Stimulated activated CD4-positive, alpha-beta T cell treated with anti-CD3 and anti-CD28 coated beads, Interleukin-1b, Interleukin-23, amount 100 ng/mL, for 48 hours (primary cell): ENCODE measurements at places on chromosomes 3 and 15.
A peak's percentile ranks its signal among the peaks of the same experiment; 100 is the strongest.

GRCh38 chr3:188559072-188559429 is 405.1 kb downstream of the LPP start:
- DNase-seq, result no peak

GRCh38 chr15:41940441-41940857 is 31.9 kb downstream of the EHD4 start:
- DNase-seq, result peak; percentile 78

- peak; percentile 10 for DNase-seq
Measured at GRCh38 chr15:73127302-73127936, 75.2 kb downstream of the NEO1 start.

DNA sequence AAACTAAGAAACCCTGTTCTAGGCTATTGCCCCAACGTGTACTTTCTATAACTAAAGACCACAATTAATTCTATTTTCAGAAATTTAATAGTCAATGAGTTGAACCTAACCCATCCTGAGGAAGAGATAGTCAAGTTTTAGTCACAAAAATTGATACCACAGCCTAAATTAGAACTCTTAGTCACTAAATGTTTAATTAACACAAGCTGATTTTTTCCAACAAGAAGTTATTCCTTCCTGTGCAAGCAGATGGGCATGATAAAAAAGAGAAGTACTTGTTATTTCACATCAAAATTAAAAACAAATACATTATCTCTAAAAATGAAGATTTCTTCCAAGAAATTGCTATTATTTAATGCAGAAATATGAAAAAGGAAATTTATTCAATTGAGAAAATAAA is 38.4 kb upstream of the TERB2 start:
- DNase-seq, result no peak

DNA sequence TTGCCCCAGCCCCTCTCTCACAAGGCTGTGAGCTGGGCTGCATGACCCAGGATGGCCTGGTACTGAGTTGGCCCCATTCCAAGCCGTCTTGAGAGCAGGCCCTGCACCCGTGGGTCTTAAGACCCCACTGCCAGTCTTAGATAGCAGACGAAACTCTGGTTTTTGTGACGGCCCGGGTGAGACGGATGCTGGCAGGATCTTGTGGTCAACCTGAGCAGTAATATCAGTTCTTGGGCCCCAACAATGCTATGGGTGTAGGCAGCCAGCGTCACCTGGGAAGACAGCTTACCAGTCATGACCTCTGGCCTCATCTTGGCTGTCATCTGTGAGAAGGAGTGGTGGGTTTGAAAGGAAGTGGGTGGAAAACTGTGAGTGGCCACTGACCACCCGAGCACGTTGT is 305.8 kb downstream of the ARRDC4 start:
- no peak for DNase-seq

DNA sequence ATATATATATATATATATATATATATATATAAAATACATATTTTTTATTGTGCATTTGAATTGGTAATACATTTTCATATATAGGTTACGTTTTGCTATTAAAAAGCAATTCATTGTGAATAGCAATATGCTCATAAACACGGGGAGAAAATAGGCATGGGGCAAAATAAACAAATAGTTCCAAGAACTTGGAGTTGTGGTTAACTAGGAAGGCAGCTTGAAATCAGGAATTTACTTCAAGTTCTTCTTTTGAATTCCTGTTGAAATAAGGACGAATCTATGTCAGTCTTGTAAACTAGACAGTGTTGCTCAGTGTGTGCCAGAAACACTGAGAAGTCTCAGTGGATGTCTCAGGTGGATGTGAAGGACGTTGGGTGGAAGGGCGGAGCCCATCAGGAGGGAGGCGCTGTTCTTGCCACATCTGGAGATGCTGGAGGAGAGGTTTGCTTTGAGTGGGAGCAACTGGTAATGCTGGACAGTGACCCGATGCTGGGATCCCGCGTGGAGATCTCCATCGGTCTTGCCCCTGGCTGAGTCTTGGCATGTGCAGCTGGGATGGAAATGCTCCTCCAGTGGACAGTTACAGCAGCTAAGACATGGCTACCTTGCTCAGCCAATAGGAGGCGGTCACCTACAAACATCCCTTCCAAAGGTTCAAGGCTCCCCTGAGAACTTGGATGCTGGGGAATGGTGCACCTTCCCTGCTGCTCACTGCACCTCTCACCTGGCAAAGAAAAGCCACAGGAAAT is 2.5 kb downstream of the IL16 start:
- no peak for DNase-seq

GRCh38 chr3:179702271-179702947 is 49.6 kb downstream of the USP13 start:
- DNase-seq, result no peak

GRCh38 chr3:34387826-34388564 is 589.6 kb downstream of the PDCD6IP start:
- DNase-seq, result no peak

- DNase-seq, result no peak
Measured at GRCh38 chr3:195129072-195129643, 141.8 kb downstream of the XXYLT1 start.

- DNase-seq, result no peak
Measured at GRCh38 chr3:150149651-150150051, 179.0 kb upstream of the PFN2 start.

DNA sequence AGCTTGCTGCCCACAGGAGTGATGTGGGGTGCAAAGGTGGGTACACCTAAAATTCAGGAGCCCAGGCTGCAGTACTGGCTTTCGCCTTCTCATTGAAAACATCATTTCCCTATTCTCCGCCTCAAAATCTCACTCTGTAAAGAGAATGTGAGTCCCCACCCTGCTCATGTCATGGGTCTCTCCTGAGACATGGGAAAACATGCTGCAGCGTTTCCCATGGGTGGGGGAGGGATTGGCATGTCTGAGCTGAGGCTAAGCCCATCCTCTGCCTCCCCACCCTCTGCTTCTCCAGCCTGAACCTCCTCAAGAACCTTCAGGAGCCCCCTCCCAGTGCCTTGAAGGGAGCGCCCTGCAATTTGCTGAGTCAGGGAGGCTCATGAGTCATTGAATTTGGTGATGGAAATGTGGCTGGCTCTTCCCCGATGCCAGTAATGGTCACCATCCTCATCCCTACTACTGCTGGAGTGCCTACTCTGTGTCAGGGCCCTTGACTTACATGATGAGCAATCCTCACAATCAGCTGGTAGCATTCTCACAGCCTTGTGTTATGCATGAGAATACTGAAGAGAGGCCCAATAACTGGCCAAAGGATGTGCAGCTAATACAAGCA is 28.8 kb downstream of the WNT5A start:
- DNase-seq, result no peak

DNA sequence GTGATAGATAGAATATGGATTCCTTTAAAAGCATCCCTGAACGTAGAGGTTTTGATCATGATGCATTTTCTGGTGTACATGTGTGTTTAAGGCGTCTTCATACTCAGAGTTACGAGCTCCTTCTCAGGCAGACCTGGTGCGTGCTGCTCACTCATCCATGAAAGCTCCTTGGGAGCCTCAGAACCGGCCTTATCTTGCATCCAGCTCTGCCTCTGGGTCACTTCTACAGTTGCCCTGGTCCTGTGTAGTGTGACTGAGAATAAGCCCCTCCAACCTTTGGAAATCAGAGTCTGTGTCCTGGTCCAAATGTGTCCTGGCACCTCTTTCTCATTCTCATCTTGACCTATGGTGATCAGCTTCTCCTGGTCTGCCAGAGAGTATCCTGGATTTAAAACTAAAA is 17.3 kb upstream of the RARRES1 start:
- no peak for DNase-seq

GRCh38 chr15:74375303-74375693 is 7.9 kb upstream of the CYP11A1 start:
- peak; percentile 85 for DNase-seq

GRCh38 chr3:176293276-176293675 is 904.0 kb downstream of the TBL1XR1 start:
- DNase-seq, result no peak

DNA sequence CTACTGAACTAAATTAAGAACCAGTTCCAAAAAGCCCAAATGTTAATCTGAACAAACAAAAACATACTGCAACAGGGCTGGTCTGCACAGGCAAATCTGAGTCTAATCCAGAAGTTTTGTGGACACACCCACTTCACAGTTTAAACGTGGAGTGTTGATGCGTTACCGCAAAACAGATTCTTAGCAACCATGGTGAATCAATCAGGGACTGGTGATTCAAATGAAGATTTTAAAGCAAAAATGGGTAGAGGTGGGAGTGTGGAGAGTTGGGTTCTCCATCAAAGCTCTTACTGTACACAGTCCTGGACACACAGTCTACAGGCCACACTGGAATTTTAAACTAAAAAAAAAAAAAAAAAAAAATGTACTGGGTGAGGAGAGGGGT is 5.2 kb downstream of the ANXA2 start:
- peak; percentile 62 for DNase-seq

DNA sequence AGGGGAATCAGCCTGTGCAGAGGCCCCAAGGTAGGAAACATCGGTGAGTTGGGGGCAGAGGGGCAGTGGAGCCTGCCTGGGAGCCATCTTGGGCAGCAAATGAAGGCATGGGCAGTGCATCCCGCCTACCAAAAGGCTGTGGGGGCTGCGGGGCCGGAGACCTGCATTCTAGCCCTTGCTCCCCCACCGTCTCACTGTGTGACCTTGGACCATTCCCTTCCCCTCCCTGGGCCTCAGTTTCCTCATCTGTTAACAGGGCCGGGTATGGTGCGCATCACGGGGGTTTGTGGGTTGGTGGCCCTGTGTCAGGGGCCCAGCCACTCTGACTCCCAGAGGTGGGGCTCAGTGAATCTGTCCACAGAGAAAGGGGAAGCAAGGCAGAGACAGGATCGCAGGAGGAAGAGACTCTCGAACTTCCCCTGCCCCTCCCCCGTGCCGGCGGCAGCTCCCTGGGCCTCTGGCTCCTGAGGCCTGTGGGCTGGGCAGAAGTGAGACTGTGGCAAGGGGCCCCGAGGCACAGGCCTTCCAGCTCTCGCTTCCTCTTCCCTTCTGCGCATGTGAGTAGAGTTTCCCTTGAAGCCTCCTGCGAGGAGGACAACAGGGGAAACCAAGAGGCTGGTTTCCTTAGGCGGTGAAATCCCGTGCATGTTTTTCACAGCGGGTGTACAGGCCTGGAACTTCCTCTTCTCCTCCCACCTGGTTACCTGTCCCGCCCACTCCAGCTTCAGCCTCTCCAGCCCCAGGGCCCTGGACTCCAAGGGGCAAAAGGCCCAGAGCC is 42.9 kb downstream of the IDH2 start:
- DNase-seq, result peak; percentile 87

GRCh38 chr3:70277304-70277703 is 35.1 kb downstream of the MDFIC2 start:
- no peak for DNase-seq

GRCh38 chr3:119669906-119670570 is 7.2 kb downstream of the COX17 start:
- no peak for DNase-seq

DNA sequence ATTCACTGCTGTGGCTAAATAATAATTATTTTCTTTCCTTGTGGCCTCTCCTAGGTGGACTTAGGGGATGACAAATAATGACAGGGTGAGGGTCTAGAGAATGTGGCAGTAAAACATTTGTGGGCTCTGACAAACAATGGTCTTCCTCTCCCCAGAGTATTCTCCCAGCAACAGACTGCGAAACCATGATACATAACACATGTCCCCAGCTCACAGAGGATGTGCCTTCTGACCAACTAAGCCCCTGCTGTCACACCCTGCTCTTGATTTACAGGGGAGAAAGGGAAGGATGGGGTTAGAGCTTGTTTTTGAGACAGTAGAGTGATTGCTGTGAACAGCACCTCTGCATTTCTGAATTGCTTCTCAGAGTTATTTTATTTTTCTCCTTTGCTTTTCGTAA is 116.6 kb upstream of the CTDSPL start:
- DNase-seq, result no peak

GRCh38 chr3:64616953-64617352 is 70.8 kb downstream of the ADAMTS9 start:
- DNase-seq, result no peak
